ENCODE measurements at places on chromosomes 1 and 21.

- DNase-seq, result no peak
Observed at GRCh38 chr1:5333291-5333690, 658.9 kb downstream of the NPHP4 start.

DNA sequence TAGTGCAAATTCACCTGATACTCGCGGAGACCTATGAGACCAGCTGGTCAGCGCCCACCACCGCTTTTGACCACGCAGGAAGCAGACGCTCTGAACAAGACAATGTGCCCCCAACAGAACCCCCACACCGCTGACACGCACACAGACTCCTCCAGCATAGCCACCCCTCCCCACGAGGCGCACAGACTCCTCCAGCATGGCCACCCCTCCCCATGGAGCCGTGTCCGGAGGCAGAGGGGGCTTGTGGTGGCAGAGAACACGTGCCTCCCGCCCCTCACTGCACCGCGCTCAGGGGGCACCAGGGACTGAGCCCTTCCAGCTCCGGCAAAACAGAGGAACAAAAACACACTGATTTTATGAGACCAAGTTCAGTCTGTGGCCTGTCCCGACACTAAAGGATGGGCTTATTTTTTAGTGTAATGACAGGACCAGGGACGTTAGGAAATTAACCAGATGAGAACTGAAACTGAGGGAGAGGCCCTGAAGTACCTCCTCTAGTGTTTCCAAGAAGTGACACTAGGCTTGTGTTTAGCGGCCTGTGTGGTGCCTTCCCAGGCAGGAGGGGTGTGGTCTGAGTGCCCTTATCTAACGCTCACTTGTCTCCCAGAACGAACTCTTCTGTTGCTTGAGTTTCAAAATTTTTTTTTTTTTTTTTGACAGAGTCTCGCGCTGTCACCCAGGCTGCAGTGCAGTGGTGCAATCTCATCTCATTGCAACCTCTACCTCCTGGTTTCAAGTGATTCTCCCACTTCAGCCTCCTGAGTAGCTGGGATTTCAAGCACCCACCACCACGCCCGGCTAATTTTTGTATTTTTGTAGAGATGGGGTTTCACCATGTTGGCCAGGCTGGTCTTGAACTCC, 10.0 kb upstream of the AGPAT3 start:
- DNase-seq, result no peak

- DNase-seq, result no peak
Observed at GRCh38 chr1:19074902-19075721, 118.6 kb upstream of the IFFO2 start.

- no peak for DNase-seq
Observed at GRCh38 chr1:110638556-110638955, 32.4 kb upstream of the KCNA2 start.

GRCh38 chr1:15014516-15014915, 139.0 kb upstream of the TMEM51 start:
- DNase-seq, result no peak

DNA sequence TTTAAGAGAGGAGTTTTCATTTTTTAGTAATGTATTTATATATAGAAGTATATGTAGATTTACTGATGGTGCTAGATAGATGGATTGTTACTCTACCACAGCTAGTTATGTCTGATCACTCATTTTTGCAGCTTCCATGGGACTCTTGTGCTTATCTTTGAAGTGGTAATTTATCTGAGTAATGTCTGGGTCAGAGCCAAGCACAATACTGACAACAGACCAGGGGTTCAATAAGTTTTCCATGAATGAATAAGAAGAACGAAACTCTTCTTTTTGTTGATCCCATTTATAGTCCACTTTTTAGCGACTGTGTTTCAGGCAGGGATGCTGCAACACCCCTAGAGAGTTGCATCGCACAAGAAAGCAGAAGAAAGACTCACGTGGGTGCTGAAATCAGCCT, 935.2 kb downstream of the PLA2G4A start:
- DNase-seq, result no peak

DNA sequence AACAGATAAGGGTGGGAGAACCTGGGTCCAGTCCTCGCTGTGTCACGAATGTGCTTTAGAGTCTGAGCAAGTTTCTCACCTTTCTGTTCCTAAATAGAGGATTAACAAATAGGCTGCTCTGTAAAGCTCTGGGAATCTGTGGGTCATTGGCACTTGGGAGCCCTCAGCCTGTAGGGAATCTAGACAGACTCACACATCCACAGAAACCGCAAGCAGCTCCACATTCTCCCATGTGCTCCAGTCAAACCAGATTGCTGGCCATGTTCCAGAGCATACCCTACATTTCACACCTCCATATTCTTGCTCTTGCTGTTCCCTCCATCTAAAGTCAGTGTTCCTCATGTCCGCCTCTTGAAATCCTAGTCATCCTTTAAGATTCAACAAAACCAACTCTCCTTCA, 7.8 kb upstream of the AHCYL1 start:
- DNase-seq, result no peak

- no peak for DNase-seq
Observed at GRCh38 chr1:101003012-101003650, 22.5 kb downstream of the DPH5 start.

GRCh38 chr1:234458352-234459017, 20.5 kb downstream of the TARBP1 start:
- no peak for DNase-seq

- no peak for DNase-seq
Observed at GRCh38 chr1:78005755-78006154, 1.0 kb downstream of the DNAJB4 start.

DNA sequence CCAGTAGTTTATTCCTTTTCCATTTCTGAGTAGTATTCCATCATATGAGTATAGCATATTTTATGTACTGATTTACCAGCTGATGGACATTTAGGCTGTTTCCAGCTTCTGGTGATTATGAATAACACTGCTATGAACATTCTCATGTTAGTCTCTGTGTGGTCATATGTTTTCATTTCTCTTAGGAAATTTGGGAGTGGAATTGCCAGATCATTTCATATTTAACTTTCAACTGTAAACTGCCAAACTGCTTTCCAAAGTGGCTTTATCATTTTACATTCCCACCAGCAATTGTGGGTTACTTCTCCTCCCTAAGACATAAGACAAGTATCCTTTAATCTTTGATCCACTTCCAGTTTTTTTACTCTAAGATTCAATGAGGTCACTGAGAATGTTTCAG, 85.7 kb upstream of the RALGPS2 start:
- no peak for DNase-seq

DNA sequence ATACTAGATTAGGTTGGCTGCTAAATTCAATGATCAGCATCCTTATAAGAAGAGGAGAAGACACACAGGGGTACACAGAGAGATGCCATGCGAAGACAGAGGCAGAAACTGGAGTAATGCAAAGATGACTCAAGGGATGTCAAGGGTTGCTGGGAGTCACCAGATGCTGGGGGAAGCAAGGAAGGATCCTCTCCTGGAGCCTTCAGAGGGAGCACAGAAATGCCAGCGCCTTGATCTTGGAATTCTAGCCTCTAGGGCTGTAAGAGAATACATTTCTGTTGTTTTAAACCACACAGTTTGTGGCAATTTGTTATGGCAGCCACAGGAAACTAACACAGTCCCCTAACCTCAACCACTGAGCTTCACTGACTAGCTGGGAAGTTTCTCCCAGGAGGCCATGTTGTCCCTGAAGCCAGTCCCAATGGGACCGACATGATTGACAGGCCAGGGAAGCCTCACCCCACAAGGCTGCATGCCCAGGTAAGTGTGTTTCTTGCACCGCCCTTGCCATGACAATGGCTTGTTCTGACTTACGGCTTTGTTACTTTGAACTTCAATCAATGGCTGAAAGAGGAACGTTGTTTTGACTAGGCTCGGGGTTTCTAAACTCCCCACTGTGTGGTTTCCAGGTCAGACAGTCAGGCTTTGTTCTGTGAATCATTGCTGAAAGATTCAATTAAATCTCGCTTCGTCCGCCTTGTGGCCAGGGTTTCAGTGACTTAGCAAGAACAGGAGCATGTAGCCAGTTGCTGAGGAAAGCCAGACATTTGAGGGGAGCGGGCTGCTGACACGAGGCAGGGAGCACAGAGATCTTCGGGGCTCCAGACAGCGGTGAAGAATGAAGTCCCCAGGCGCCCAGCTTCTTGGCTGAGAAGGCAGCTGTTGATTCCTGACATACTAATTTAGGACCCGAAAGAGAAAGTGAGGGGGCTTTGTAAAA, 62.3 kb downstream of the RUNX1 start:
- no peak for DNase-seq

GRCh38 chr1:17460219-17460618, 20.7 kb upstream of the RCC2 start:
- no peak for DNase-seq

DNA sequence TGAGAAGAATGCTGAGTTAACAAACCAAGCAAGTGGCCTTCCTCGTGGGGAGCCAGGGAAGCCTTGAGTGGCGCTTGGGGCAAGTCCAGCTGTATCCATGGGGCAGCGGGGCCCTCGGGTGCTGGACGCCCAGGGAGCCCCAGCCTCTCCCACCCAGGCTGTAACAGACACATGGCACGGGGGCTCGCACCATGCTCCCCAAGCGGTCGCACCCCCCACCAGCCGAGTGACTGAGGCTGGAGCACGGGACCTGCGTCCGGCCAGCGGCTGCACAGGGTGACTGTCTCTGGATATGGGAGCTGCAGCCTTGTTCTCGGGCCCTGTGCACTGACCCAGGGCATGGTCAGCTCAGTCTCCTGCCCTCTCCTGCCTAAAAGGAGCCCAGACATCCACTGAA, 53.9 kb upstream of the ACTRT2 start:
- DNase-seq, result no peak

GRCh38 chr21:37673801-37674575, 242.3 kb downstream of the KCNJ6 start:
- DNase-seq, result no peak

Measured in stimulated activated CD8-positive, alpha-beta memory T cell treated with anti-CD3 and anti-CD28 coated beads, Interleukin-4, amount 100 ng/mL, for 1 hour (primary cell).